ENCODE measurements at places on chromosomes 12 and 14.

GRCh38 chr12:84696281-84696680 is 216.3 kb downstream of the SLC6A15 start:
- DNase-seq: no peak

DNA sequence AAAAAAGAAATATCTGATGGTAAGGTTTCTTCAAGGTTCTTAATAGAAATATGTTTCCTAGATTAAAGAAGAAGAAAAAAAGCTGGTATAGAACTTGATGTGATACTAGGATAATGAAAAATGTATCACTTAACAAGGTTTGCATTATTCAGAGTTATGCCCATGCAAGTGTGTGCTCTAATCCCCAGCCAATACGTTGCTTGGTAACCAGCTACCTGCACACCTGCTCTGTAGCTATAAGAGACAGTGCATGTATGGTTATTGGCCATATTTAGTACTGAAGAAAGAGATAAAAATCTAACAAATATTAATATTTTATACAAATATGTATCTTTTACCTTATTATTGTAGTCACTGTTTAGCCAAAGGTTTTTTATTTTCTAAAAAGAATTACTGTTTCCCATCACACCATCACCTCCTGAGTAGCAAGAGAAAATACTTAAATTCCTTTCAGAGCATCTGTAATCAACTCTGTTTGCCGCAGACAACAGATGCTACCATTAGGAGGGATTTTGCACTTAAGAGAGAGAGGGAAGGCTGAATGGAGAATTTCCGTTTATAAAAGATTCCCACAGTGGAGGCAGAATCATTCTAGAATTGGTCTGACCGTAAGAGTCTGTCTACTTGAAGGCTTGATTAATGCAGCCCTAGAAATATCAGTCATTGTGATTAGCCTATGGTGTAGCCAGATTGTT is 115.6 kb downstream of the NEDD1 start:
- no peak for DNase-seq

DNA sequence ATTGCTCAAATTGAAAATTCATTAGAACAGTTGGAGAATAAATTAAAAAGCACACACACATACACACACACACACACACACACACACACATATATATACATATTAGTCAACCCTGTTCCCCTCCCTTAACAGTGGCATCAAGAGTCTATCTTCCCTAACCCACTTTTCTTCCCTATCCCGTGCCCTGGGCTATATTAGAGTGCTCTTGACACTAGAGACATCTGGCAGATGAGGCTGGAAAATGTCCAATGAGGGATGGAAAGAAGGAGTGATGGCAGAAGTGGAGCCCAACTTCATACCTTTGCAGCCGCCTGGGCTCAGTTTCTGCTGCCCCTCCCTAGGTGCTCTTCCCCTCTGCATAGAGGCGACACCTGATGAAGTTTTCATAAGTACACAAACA is 172.4 kb upstream of the NUDT4 start:
- DNase-seq: no peak

- DNase-seq: no peak
These were observed 13.2 kb downstream of the FMNL3 start for GRCh38 chr12:49693931-49694444.

GRCh38 chr12:71312768-71313403 is 126.7 kb upstream of the LGR5 start:
- DNase-seq: no peak

- no peak for DNase-seq
These were observed 48.2 kb upstream of the ATP2B1 start for GRCh38 chr12:89756585-89757398.

- DNase-seq: no peak
These were observed 5.9 kb upstream of the ANAPC5 start for GRCh38 chr12:121358073-121358472.

All from vagina (tissue), 2 donors.